HCT116 (cell line): ENCODE measurements at places on chromosomes 7 and 10. TPM values are rescaled to one million over a fixed set of nuclear protein-coding genes. Genes with fewer than 3 reads are reported as not detected.

- no peak for DNase-seq
Measured at GRCh38 chr10:122485670-122486069, 24.3 kb downstream of the HTRA1 start.

Gene MEIG1
- 1.4 TPM for total RNA-seq

DNA sequence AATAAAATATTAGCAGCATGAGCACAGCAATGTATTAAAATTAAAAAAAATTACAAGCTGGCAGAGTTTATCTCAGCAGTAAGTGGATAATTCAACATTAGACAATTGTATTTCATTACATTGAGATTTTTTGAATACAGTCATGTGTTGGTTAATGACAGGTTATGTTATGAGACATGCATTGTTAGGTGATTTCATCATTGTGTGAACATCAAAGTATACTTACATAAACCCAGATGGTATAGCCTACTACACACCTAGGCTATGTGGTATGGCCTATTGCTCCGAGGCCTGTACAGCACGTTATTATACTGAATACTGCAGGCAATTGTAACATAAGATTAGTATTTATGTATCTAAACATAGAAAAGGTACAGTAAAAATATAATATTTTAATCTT is 29.7 kb downstream of the CCDC6 start:
- DNase-seq, result no peak

GRCh38 chr10:118107541-118107940 is 60.8 kb upstream of the RAB11FIP2 start:
- DNase-seq, result no peak

Gene KIAA1549
- total RNA-seq, result 3.9 TPM

DNA sequence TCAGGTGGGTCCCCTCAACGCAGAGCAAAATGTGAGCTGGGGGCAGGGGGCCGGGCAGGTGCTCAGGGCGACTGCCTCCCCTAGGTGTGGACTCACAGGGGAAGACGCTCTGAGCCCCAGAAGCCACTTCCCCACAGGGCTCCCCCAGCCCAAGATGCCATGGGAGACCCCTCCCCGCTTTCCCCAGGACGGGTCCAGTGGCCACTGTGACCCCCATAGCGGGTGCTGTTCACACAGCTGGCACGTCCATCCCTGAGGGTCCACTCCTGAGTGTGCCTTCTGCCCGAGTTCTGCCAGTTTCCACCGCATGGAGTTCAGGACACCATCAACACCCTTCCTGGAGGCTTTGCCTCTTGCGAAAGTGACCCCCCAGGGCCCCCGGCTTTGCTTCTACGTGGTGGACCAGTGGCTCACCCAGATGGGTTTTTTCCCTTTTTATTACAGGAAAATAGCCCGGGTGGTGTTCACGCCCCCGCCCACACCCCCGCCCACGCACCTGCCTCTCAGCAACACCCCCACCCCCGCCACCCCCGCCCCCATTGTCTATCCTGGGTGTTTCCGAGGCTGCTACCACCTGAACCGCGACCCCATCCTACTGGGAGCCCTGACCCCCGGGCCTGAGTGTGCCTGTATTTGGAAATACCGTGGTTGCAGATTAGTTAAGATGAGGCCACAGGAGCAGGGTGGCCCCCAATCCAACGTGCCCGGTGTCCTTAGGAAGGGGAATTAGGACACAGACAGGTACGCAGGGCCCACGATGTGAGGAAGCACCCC is 32.0 kb downstream of the ADAP1 start:
- no peak for DNase-seq

DNA sequence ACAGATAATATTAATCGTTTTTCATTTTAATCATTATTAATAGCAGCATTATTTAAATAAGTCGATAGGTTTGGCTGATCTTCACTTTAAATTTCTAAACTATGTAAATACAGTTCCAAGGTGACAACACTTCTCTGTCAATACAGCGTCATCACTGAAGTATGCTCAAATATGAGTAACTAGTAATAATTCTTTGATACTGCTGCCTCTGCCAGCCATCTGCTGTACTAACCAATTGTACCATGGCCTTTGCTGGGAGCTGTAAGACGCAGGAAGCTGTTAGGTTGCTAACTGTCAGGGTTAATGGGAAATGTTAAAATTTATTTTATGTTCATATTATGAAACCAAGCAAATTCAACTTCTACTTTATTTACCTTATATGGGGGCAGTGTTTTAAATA is 1650.5 kb upstream of the LRRTM3 start:
- no peak for DNase-seq

- no peak for DNase-seq
Measured at GRCh38 chr10:24713086-24713485, 10.6 kb downstream of the ARHGAP21 start.

Gene POU6F2
- 0.27 TPM for total RNA-seq

Gene CYP2C19
- total RNA-seq, result not detected

- DNase-seq, result no peak
Measured at GRCh38 chr7:31271641-31272405, 68.7 kb downstream of the NEUROD6 start.

DNA sequence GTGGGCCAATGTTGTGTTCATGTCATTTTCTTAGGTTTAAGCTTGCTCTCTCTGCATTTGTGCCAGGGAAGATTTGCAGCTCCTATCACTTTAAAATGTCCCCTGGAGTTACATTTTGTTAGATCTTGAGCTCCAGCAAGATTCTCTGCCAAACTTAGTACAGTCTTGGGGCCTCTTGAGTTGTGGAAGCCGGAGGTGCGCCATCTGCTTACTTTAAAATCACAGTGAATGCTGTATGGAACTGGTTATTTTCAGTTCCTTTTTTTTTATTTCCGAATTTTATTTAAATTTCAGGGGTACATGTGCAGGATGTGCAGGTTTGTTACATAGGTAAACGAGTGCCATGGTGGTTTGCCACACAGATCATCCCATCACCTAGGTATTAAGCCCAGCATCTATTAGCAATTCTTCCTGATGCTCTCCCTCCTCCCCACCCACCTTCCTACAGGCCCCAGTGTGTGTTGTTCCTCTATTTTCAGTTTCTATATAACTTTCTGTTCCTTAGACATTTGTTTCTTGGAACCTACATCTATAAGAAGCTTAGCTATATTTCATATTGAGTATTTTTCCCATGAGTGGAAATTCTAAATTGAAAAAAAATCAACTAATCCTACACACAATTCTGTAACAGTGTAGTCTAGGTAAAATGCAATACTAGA is 114.4 kb upstream of the CREB5 start:
- DNase-seq, result no peak

DNA sequence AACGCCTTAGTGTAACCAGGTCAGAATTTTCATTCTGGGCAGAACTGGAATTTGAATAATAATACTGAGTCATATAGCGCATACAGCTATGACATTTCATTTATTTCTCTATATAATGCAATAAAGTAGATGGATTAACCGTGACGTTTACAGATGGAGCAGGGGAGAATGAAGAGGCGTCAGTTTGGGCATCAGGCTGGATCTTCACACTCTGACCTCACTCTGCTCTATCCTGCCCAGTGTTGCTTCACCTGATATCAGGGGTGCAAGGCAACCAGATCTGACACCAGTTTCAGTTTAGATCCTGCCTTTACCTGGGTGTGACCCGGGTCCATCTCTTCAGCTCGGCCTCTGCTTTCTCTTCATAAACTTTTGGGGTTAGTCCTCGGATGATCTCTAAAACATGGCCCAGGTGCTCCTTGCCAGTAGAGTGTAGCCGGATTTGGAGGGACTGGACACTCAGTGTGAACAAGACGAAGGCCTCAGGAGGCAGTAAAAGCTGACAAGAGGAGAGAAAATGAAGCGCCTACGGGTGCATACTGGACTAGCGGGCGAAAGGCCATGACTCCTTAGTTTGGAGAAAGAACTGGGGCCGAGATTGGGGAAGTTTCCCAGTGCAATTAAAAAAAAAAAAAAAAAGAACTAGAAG is 1.4 kb upstream of the ZYX start:
- DNase-seq, result peak; percentile 16

- no peak for DNase-seq
Measured at GRCh38 chr7:149819961-149820340, 18.2 kb upstream of the ZNF862 start.

DNA sequence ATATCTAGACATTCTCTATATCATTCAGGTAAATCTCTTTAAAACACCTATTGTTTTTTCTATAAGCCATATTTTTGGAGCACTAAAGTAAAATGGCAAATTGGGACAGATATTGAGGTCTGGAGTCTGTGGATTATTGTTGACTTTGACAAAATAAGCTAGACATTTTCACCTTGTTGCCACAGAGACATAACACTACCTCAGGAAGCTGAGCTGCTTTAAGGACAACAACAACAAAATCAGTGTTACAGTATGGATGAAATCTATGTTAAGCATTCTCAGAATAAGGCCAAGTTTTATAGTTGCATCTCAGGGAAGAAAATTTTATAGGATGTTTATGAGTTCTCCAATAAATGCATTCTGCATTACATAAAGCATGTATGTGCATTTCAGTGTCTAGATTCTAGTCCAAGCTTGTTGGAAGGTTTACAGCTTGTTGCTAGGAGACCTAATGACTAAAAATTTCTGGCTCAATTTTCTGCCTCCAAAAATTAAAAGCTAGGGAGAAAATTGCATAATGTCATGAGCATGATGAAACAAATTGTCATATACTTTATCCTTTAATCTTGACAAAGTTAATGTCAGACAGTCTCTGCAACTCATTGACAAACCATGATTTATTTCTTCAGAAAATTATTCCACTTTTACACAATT is 18.3 kb downstream of the LIPM start:
- DNase-seq, result no peak
